ENCODE measurements at places on chromosomes 5 and 9.

- peak; percentile 87 for DNase-seq
These were observed at the start of gene PDGFRB for GRCh38 chr5:150155258-150156026. Gene PDGFRB (minus strand): TSS chr5:150155845. CDS start chr5:150137047, 18,798 bp downstream.

GRCh38 chr5:128784726-128785125 is 180.6 kb upstream of the SLC27A6 start:
- no peak for DNase-seq

- no peak for DNase-seq
These were observed 66.1 kb downstream of the DCP2 start for GRCh38 chr5:113042491-113043243.

DNA sequence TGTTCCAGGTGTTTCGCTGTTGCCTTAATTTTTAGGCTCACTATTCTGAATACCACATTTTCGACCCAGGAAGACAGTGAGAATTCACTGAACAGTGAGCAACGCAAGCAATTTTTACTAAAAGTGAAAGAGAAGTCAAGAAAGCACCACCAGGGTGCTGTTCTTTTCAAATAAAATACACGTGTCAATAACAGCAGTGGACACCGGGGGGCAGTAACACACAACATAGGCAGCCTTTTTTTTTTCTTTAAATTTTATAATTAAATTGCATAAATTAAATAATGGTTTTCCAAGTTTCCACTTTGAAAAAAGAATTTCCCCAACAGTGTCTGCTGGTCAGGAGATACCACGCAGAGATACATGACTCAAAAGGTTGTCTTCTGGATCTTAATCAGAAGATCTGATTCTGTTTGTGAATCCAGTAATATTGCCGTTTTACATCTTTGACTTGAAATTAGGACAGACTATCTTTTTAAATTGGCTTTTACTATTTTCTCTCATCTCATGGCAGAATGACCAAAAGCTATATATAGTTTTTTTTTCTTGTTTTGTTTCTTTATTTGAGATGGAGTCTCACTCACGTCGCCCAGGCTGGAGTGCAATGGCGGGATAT is 47.1 kb upstream of the SH3GL2 start:
- DNase-seq: no peak

GRCh38 chr5:148224117-148224742 is 14.1 kb upstream of the MARCOL start:
- DNase-seq: no peak

DNA sequence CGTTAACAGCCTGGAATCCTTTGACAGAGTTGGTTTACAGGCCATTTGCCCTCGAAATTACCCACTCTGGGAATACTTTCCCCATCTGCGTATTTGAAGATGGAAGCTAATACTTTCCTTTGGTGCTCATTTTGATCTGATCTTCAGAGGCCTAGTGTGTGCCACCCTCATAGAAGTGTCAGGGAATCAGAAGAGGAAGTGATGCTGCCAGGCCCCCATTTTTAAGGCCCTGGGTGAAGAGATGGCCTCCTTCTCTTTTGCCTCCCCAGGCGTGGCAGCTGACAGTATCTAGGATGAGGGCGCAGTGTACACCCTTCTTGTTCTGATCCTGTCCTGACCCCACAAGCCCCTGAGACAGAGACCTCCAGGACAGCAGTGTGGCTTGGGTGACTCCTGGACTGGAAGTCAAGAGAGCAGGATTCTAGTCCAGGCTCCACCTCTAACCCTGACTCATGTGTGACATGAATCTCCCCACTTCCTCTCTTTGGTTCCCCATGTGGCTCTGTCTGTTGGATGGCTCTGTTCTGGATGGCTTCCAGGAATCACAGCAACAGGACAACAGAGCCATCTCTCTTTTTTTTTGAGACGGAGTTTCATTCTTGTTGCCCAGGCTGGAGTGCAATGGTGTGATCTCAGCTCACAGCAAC is 27.8 kb downstream of the CSF1R start:
- no peak for DNase-seq

GRCh38 chr5:159582756-159583541 is 252.7 kb upstream of the IL12B start:
- DNase-seq: no peak

- peak; percentile 62 for DNase-seq
These were observed 8.2 kb downstream of the TENT4A start for GRCh38 chr5:6721442-6721841.

DNA sequence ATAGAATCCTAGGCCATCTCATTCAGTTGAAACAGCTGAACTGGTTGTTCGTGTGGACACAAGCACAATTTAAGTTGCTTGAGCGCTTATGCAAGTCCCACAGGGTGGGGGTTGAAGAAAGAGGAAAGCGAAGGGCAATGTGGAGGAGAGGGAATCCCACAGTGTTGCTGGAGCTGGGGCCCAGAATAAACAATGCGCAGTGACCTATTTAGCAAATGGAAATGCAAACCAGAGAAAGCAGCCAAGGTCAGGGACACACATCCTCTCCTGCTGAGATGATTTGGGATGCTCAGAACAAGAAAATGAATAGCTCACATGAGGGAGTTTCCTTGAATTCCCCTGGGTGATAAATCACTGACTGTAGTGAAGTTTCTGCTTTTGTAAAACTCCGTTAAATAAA is 838.3 kb downstream of the TLE4 start:
- DNase-seq: no peak

GRCh38 chr5:88553136-88553875 is 284.7 kb upstream of the TMEM161B start:
- no peak for DNase-seq

DNA sequence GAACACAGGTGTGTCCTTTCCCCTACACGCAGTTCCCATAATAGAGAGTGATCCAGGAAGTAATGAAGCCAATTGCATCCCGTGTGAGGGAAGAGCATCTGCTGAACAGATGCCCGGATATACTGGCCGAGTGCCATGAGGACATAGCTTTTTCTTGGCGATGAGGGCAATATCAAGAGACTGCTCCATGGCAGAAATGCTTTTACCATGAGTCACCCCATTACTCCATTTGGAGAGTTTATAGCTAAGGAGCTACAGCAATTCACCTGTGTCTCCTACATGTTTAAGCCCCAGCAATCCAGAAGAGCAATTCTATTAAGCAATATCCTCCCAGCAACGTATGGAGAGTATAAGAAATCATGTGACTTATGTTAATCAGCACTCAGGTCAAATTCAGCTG is 222.0 kb upstream of the KLF4 start:
- DNase-seq: no peak

DNA sequence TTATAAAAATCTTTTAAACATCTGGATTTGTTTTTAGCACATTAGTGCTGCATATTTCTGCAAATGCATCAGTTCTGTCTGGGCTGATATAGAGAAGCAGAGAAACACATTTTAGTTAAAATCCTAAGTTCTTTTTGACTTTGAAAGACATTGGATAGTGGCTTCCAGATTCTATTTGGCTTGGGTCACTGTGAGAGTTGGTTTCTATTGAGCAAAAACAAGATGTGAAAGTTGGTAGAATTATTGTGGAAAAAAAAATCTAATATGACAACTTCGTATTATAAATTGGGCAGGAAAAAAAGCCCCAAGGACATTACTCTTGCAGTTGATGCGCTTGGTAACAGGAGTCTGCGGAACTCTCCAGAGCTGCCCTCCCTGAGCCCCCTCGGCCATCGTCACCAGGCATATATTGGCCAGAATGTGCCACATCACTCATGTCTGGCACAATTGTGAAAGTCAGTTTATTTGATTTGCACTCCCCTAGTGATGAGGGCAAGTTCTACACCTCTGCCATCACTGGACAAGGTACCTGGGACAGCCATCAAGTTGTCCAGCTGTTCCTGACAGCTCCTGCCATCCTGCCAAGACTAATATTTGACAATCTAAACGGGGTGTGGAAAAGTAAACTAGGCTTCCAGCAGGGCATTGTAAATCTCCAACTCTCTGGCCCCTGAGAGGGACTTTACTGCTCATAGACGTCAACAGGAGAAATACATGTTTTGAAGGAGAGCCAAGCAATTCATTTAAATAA is 334.5 kb downstream of the TENT4A start:
- no peak for DNase-seq

- DNase-seq: peak; percentile 6
These were observed 205.6 kb downstream of the GADD45G start for GRCh38 chr9:89810431-89810830.

- no peak for DNase-seq
These were observed 82.4 kb downstream of the ZNF354C start for GRCh38 chr5:179142434-179143198.

- no peak for DNase-seq
These were observed 652.9 kb downstream of the SEMA5A start for GRCh38 chr5:8892926-8893325.

DNA sequence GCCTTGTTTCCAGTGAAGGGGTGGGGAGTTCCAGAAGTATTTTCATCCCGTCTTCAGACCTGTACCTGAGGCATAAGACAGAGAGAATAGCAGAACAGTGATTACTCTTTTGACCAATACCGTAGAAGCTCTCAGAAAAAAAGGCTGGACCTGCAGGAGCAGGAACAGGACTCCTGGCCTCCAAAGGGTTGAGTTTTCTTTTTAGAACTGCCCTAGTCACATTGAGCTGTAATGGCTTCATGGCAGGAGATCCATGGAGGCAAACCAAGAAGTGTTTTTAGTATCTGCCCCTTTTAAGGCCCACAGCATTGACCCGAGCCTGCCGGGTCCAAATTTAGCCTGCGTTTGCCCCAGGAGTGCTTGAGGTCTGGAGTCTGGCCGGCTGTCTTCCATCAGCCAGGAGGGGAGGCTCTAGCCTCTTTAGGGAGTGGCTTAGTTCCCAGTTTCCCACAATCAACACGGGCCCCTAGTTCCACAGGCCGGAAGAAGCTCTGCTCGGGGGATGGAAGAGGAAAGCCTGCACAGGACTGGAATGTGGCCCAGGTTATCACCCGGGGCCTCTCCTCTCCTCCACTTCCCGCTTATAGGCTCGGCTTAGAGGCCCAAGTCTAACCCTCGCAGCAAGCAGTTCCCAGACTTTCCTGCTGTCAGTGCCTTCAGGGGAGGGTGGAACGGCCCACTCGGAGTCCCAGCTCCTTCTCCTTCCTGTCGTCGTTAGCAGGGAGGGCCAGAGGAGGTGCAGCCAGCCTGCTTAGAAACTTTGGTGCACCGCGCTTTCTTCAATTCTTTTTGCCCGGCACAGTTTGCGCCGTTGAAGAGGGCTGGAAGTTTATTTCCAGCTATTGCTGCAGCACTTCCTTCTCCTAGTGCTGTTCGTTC is 80.7 kb downstream of the C9orf152 start:
- DNase-seq: no peak

Measured in type B pancreatic cell (in vitro differentiated cells).